Naive thymus-derived CD8-positive, alpha-beta T cell (primary cell): ENCODE measurements at places on chromosomes 6 and 20.

DNA sequence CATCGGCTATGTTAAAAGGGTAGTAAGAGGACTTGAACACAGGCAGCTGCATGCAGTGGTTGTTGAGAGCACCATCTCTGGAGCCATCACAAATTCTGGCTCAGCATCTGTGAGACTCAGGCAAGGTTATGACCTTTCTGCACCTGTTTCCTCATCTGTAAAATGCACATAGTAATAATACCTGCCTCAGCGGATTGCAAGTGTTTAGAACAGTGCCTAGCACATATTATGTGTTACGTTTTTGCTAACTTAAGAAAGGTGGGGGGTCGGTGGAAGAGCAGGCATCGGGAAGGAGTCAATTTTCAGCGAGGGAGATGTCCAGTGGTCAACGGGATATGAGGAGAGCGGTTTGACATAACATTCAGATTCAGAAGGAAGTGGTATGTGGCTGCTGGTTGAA lies 2.9 kb downstream of the LY6G5C start:
- no peak for DNase-seq

DNA sequence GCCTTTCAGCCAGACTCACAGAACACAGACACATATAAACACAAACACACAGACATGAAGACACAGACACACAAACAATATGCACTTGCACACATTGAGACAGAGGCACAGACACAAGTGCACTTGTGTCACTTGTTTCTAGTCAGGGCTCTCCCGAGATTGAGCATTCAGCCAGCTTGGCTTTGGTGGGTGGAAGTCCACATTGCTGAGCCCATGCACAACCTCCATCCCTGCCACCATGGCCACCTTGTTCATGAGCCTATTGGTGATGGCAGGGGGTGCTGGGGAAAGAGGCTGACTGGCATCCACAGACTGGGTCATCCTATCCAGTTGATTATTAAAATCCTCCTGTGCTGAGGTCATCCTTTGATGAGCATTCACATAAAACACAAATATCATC lies 11.5 kb upstream of the CST7 start:
- no peak for DNase-seq

DNA sequence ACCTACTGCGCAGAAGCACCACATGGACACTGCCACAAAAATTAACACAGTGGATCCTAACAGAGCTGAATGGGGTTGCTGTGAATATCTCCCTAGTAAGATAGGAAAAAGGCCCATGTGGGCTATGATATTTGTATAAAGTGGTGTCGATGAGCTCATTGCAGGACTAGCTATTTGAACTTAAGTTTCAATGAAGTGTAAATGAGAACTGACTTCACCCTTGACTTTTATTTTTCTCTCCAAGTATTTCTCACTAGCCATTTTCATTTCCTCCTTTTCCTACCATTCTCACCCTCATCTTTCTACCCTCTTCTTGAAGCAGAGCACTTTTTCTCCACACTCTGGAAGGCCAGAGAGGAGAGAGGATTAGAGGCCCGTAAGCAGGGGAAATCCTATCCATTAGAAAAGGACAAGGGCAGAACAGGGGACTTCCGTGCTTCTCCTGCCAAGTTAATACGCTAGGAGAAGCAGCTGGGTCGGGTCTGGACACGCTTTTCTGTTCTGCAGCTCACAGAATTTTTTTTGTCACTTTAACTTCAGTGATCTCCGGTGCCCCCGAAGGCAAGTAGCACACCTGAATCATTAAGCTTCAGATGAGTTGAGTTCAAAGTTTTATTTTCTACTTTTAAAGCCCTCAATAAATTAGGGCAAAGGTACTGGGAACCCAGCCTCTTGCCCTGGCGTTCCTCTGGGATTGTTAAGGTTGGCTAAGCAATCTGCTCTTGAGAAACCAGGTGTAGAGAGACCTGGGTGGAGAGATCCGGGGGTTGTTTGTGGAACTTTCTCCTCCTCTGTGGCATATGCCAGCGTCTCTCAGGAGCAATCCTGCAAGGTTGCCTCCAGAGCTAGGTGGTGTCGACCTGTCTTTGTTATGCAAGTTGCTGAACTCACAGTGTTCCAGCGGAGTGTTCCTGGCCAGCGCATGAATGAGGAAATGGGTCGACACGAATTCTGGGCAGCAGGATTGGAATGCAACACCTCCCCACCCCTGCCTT lies 56.2 kb upstream of the ARID1B start:
- DNase-seq: no peak

DNA sequence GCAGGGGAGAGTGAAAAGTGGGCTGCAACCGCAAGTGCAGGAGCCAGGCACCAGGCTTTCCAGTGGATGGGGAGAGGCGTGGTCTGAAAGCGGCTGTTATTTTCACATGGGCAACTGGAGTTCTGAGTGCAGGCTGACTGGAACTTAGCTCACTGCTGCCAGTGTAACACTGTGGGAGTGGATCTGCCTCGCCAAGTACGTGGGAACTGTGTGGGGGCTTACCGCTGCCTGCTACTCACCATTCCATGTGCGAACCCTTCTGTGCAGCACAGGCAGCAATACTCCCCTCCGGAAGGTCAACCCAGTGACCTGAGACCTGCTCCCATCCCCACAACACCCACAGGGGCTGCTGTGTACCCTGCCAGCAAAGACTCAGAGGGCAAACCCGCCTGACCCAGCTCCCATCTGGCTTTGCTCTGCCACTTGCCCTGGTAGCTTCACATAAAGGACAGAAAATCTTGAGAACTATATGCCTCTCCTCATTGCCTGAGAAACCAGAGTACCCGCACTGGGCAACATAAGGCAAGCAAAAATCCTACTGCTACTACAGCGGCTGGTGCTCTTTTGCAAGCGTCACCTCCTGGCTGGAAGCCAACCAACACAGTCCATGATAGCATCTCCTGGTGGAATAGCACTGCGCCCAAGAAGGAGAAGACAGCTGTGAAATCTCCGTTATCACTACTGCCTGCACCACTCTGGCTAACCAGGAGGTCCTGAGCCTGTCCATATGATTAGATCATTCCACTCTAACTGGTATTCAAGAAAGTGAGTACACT lies 54.4 kb upstream of the SIRPG start:
- DNase-seq: no peak

DNA sequence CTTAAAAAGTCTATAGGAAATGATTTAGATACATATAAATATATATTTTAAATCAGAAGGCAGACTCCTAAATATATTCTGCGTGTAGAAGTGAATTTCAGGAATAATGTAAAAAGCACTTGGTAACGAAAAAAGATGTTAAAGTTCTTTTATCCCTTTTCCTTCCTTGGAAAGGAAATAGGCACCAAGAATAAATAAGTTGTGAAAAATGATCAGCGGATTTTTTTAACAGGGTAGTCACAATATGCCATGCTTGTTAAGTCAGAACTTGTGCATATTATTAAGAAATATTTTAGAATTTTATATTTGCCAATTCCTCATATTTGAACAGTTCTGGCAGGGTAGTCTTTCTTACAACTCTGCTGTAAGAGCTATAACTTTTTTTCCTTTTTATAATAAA lies 173.8 kb downstream of the CD83 start:
- no peak for DNase-seq

GRCh38 chr6:133551436-133551835 lies 310.3 kb downstream of the EYA4 start:
- no peak for DNase-seq

- DNase-seq: no peak
Observed at GRCh38 chr6:27031302-27031701, 216.2 kb upstream of the PRSS16 start.

DNA sequence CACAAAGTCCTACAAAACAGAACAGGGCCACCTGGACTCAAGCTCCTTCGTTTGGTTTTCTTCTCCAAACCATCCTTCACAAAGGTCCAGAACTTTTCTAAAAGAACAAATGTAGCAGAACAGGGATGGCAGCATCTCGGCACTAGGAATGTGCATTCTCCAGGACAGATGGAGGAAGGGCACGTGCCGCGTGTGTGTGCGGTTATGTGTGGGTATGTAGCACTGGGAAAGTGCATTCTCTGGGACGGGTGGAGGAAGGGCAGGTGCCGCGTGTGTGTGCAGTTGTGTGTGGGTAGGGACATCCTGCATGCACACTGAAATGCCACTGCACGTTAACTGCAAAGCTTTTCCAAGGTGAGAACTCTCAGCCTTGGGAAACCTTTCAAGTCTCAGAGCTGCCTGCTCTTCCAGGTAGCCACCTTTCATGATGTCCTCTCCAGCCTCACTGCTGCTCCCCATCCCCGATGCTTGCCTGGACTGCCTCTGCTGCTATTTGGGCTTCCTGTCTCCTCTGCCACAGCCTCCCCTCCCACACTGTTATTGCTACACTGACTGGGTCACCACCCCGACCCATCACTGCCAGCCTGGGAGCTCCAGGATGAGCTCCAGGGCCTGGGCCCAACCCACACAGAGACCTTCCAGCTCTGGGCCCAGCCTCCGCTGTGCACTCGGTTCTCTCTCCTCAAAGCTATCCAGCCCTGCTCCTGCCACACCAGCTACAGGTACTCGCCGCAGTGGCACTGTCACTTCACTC lies 47.6 kb downstream of the EZR start:
- DNase-seq: no peak

GRCh38 chr6:11754625-11755271 lies 23.9 kb downstream of the ADTRP start:
- DNase-seq: no peak
